ENCODE measurements at places on chromosomes 13 and 19.

- no peak for DNase-seq
Measured at GRCh38 chr19:54928299-54928698, 19.0 kb downstream of the NLRP7 start.

DNA sequence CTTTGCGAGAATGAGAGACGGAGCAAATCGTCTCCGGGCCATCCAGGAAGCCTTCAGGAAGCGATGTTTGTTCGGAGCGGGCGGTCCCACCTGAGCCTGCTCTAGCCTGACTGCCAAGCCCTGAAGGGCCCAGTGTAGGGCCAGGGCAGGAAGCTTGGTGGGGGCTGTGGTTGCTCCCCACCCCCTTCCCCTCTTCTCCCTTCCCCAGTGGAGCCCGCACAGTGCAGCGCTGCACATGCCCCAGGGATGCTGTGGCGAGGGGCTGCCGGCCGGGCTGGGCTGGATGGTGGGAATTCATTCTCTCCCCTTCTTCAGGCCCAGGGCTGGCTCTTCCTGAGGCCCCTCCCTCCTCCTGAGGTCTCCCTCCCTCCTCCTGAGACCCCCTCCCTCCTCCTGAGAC is 7.1 kb upstream of the GRTP1 start:
- DNase-seq: no peak

- DNase-seq: no peak
Measured at GRCh38 chr13:112441779-112442310, 65.7 kb downstream of the SPACA7 start.

- DNase-seq: no peak
Measured at GRCh38 chr13:100547791-100548201, 40.8 kb downstream of the GGACT start.

DNA sequence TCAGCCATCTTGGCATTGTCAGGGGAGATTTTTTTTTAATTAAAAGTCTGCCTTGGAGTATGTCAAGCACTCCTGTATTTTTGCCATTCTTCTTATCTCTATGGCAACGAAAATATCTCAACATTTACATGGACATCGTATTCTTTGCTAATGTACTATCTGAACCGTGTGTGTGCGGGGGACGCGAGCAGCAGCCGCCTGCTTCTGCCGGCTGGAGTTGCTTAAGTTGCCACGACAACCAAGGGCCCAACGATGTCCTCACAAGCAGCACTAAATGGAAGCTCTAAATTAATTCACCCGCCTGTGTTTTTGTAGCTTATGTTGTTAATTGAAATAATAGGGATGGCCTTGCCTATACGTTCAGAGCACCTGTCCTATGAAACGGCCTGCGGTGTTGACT is 309.5 kb downstream of the TEX29 start:
- DNase-seq: no peak
